ENCODE measurements at places on chromosomes 7 and 10.
A peak's percentile ranks its signal among the peaks of the same experiment; 100 is the strongest.

DNA sequence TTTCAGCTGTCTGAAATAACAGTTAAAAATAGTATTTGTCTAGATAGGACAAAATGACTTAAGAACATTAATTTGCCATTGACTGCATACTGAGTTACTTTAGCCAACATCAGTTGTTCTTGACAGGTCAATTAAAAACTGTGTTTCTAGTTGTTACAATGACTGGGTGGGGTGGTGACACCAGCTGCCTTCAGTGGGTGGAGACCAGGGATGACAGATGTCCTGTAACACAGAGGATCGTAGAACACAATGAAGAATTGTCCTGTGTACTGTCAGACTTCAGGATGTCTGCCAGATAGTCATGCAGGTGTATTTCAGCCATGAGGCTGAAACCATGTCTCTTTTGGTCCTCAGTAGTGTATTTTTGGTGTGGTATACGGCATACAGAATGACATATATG lies 24.4 kb downstream of the TRUB1 start:
- DNase-seq, result no peak

DNA sequence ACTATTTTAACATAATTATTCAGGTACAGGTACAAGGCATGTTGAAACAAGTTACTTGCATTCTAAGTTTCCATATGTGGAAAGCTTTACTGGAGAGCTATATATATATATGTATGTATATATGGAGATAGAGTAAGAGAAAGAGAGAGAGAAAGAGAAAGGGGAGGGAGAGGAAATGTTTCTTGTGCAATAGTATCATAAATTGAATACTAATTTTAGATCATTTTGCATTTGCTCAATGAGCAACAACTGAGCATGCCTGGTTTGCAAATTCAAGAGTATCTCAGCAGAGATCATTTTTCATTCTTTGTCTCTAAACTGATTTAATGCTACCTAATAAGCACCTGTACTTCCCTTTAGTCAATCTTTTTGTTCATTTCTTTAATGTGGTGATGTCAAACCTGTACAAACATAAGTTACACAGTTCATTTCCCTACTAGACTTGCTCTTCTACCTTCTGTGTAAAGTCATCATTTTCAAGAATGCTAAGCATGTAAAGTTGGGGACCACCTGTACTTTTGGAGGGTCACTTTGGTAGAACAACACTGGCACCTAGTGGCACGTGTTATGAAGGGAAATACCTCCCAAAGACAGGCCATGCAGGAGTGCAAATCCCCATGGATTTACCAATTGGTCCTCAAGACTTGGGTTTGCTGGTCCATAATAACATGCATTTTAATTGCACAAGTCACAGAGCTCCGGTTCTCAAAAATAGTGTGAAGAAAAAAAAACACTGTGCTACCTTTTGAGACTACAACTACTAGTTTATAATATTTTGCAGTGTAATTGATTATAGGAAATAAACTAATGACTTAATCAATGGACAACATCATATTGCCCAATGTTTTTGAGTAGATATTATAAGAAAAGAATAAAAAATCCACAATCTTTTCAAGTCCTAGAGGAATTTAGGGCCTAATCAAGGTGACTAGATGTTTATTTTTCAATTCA lies 431.2 kb upstream of the IGFBP3 start:
- DNase-seq, result no peak

DNA sequence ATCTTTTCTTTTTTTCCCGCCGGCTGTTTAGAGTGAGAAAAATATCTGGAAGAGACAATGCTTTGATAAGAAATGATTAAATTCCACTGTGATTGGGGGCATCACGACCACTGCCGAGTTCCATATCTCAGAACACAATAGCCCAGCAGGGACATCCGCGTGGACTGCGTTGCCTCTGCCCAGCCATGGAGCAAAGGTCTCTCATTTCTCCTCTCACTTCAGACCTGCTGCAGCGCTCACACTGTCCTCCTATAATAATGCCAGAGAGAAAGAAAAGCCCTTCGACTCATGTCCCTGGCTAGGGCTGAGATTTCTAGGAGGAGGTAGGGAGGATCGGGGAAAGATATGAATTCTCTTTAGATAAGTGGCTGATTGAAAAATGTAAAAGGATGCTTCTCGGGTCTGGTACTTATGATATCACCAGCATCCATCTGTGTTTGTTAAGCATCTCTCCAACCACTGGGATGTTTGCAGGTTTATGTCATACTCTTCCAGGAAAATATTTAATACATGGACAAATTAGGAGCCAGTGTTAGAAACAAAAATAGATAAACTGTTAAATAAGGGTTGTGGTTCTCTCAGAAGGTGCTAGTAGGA lies 472.9 kb upstream of the AKR1E2 start:
- no peak for DNase-seq

GRCh38 chr7:80918909-80919721 lies at the start of gene SEMA3C:
TSS of gene SEMA3C (minus strand) at chr7:80919051. CDS start at chr7:80916781, 2,270 bp downstream.
- DNase-seq, result peak; percentile 64

DNA sequence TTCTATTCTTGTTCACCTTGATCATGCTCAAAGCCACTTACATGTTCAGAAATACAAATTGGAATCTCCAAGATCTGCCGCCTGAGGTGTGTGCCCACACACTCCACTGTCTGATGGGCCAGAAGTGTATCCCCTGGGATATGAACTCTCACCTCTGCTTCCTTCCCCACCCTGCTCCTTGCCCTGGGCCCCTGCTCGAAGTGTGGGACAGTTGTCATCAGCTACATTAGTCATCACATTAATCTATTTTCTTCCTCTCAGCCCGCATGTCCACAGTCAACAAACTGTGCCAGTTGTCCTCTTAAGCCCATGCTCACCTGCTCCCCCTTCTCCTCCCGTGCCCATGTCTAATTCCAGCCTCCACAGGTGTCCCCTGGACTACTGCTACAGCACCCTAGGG lies 154.7 kb downstream of the PTPN20 start:
- no peak for DNase-seq

- no peak for DNase-seq
Observed at GRCh38 chr7:18445916-18446520, 49.5 kb upstream of the HDAC9 start.

GRCh38 chr10:43980313-43980712 lies 331.6 kb upstream of the ZNF32 start:
- no peak for DNase-seq

GRCh38 chr10:124532106-124532641 lies 70.6 kb downstream of the LHPP start:
- DNase-seq, result no peak

DNA sequence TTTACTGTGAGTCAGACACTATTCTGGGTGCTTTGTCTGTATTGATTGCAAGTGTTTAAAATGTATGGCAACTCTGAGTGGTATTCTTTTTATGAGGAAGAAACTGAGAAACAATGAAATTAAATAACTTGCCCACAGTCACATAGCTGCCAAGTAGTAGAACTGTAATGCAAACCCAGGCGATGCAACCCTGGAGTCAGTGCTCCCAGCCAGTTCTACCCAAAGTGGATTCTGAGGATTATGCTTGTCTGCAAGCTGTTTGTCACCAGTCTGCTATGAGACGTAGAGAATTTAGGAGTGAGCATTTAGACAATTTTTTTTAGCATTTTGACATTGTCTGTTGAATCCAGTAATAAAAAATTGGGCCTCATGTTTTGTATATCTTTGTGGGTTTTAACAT lies 306.0 kb upstream of the LRGUK start:
- DNase-seq, result no peak

DNA sequence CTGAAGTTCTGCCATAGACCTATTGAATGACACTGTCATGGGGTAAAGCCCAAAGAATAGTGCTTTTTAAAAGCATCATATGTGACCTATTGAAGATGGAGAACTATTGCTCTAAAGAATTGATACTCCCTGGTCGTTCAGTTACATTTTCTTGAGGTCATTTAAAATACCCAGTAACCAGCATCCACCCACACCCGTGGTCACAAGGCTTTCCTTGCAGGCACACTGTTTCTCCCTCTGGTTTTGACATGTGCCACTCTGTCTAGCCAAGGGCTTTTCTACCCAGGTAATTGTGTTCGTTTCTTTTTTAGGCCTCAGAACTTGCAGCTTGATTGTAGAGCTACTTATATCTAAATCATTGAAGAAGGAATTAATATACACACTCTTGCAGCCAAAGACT lies 68.3 kb upstream of the LYZL2 start:
- no peak for DNase-seq
